ENCODE measurements at places on chromosomes 2 and 18. TPM values are rescaled to one million over a fixed set of nuclear protein-coding genes. Genes with fewer than 3 reads are reported as not detected.
A peak's percentile ranks its signal among the peaks of the same experiment; 100 is the strongest.

Gene C2orf66
- total RNA-seq: not detected

Gene ANKRD53
- not detected for total RNA-seq

Gene LONRF2
- total RNA-seq: 0.35 TPM

Gene TMEM178A
- 9.9 TPM for total RNA-seq

Gene CROCC2
- total RNA-seq: 0.27 TPM

Gene LIMS2
- 7.7 TPM for total RNA-seq

Gene ARHGAP28
- total RNA-seq: 1.1 TPM

Gene IL1B
- 0.53 TPM for total RNA-seq

GRCh38 chr2:132430895-132431294 is 14.3 kb downstream of the GPR39 start:
- no peak for DNase-seq
- H3K4me1 ChIP-seq: no peaks in the 10 kb centered on the region
- no peak overlapping the region for H3K4me3 ChIP-seq
- H3K27ac ChIP-seq: no peak overlapping the region
- H3K36me3 ChIP-seq: peaks cover 4% of the 10 kb centered on the region

- H3K4me1 ChIP-seq: no peaks in the 10 kb centered on the region
- no peaks in the 10 kb centered on the region for H3K36me3 ChIP-seq
- no peak for DNase-seq
- no peaks in the 10 kb centered on the region for H3K27me3 ChIP-seq
Measured at GRCh38 chr18:68150961-68151360, 563.9 kb downstream of the TMX3 start.

GRCh38 chr2:99461828-99462483 is 27.9 kb downstream of the REV1 start:
- no peak overlapping the region for H3K27ac ChIP-seq
- no peak for DNase-seq
- no peak overlapping the region for H3K4me3 ChIP-seq
- H3K36me3 ChIP-seq: peaks cover 65% of the 10 kb centered on the region

DNA sequence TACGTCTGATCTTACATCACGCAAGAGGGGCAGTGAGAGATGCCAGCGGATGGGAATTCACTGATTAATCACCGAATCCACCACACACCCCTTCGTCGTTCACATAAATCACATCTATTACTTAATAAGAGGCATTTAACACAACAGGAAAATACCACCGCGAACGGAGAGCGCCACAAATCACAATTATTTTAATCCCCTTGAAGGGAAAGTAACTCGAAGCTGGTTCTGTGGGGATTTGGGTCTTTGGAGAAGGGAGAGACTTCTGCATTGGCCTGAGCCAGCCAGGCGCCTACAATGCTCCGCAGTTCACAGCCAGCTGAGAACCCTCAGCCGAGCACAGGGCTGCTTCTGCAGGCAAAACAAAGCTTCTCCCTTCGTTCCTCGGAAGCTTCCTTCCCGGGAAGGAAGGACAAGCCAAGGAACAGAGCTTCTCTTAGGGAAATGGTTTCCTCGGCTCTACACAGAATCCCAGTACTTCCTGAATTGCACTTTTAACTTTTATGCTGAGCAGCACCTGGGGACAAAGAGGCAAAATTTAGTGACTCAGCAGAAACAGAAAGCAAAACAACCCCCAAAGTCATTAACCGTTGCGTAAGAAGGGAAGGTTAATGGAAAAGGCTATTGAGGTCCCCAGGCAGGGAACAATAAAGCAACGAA is at the start of gene LRP1B:
Gene LRP1B (minus strand): TSS at position 7 of the 660 bp plus-strand sequence. CDS start 287 bp downstream, outside the sequence.
- H3K4me1 ChIP-seq: no peaks in the 10 kb centered on the region
- H3K4me3 ChIP-seq: peak within 1 kb of the TSS; percentile 51
- no peak within 1 kb of the TSS for H3K27ac ChIP-seq
- H3K36me3 ChIP-seq: no peaks in the 10 kb centered on the region
- H3K27me3 ChIP-seq: no peaks in the 10 kb centered on the region

DNA sequence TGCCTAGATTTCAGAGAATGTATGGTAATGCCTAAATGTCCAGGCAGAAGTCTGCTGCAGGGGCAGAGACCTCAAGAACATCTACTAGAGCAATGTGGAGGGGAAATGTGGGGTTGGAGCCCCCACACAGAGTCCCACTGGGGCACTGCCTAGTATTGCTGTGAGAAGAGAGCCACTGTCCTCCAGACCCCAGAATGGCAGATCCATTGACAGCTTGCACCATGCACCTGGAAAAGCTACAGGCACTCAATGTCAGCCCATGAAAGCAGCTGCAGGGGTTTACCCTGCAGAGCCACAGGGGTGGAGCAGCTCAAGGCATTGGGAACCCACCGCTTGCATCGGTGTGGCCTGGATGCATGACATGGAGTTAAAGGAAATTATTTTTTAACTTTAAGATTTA is 314.1 kb downstream of the CYRIA start:
- no peaks in the 10 kb centered on the region for H3K36me3 ChIP-seq
- no peak for DNase-seq
- H3K4me3 ChIP-seq: no peak overlapping the region
- no peak overlapping the region for H3K27ac ChIP-seq
- no peaks in the 10 kb centered on the region for H3K27me3 ChIP-seq

GRCh38 chr2:203201426-203201825 is 37.4 kb upstream of the CYP20A1 start:
- no peak for DNase-seq
- peaks cover 65% of the 10 kb centered on the region for H3K36me3 ChIP-seq
- no peak overlapping the region for H3K27ac ChIP-seq
- no peaks in the 10 kb centered on the region for H3K27me3 ChIP-seq
- no peak overlapping the region for H3K4me3 ChIP-seq
- no peaks in the 10 kb centered on the region for H3K4me1 ChIP-seq

DNA sequence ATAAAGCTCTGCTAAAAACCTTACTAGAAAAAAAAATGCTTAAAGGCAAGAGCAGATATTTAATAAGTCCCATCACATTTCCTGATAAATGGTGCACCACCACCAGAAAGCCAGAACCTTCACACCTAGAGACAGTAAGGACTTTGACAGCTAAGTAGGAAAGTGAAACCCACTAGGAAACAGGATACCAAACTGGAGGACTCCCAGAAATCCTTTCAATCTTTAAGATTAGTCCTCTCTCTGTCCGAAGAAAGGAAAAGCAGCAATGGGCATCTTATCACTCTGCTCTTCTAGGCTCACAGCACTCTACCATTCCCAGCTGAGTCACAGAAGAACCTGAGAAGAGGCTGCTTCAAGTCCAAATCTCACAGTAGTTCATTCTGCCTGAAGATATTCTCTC is 3.7 kb downstream of the DYM start:
- no peak overlapping the region for H3K27ac ChIP-seq
- no peaks in the 10 kb centered on the region for H3K4me1 ChIP-seq
- H3K36me3 ChIP-seq: no peaks in the 10 kb centered on the region
- no peak overlapping the region for H3K4me3 ChIP-seq
- no peaks in the 10 kb centered on the region for H3K27me3 ChIP-seq

- H3K36me3 ChIP-seq: no peaks in the 10 kb centered on the region
- no peaks in the 10 kb centered on the region for H3K4me1 ChIP-seq
- no peak overlapping the region for H3K27ac ChIP-seq
- no peaks in the 10 kb centered on the region for H3K27me3 ChIP-seq
- no peak overlapping the region for H3K4me3 ChIP-seq
- DNase-seq: no peak
Measured at GRCh38 chr18:23683671-23684070, 5.6 kb upstream of the LAMA3 start.

DNA sequence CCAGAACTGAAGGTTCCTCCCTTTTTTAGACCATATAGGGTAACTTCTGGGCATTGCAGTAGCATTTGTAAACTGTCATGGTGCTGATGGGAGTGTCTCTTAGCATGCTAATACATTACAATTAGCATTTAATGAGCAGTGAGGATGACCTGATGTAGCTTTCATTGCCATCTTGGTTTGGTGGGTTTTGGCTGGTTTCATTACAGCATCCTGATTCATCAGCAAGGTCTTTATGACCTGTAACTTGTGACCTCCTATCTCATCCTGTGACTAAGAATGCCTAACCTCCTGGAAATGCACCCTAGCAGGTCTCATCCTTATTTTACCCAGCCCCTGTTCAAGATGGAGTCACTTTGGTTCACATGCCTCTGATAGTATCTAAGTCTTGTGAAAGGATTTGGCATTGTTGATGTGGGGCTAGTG is 159.0 kb downstream of the TMX3 start:
- no peaks in the 10 kb centered on the region for H3K36me3 ChIP-seq
- H3K4me1 ChIP-seq: no peaks in the 10 kb centered on the region
- no peaks in the 10 kb centered on the region for H3K27me3 ChIP-seq
- H3K27ac ChIP-seq: no peak overlapping the region
- no peak overlapping the region for H3K4me3 ChIP-seq
- no peak for DNase-seq

DNA sequence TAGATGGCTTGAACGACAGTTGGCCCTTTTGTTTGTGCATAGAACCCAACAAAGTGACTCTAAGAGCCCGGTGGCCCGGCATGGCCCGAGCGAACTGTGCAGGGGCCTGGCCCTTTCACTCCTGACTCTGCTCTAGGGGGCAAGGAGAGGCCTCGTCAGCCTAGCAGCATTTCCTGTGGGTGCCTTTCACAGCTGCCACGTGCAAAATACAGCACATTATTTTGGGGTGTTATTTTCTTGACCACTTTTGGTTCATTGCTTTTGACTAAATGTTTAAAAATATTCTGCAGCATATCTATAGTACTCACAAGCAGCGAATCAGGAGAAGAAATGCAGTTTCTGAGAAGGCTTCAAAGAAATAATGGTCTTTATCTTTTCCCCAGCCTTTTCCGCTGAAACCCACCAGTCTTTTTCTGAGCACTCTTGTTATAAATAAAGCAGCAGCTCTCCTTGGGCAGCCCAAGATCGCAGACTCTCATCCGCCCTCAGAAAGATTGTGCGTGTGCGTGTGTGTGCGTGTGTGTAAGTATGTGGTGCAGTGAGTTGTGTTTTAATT is 31.3 kb downstream of the DGKD start:
- peaks cover 11% of the 10 kb centered on the region for H3K36me3 ChIP-seq
- no peak for DNase-seq
- no peak overlapping the region for H3K4me3 ChIP-seq
- H3K27me3 ChIP-seq: no peaks in the 10 kb centered on the region
- peak overlapping the region; percentile 76 for H3K27ac ChIP-seq
- H3K4me1 ChIP-seq: peaks cover 26% of the 10 kb centered on the region

DNA sequence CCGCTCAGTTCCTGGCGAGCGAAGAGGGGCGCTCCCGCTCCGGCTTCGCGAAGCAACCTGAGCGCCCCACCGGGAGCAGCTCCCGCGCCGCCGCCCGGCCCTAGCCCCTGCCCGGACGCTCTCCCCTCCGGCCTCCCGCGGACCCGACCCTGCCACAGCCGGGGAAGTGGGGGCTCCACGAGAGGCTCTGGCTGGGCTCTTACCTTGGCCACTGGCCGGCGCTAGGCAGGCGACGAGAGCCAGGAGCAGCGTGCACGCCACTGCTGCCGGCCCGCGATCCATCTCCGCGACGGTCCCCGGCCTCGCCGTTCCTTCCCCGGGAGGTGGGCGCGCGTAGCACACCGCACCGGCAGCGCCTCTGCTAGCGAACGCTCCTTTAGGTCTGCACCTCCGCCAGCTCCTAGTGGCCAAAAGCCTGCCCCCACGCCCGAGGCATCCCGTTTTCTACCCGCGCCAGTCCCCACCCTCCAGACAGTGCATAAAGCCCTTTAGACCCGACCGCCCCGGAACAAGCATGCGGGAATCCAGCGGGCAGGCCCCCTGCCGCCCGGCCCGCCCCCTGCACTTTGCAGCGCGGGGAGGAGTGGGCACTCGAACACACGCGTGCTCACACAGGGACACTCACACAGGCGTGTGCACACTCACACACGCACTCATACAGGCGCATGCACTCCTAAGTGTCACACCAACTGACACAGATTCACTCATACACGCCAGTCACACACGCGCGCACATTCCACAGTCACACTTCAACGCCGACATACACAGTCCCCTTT is at the start of gene LRP2:
Gene LRP2 (minus strand): TSS at position 417 of the 776 bp plus-strand sequence. CDS start 135 bp downstream, at position 282.
- H3K4me1 ChIP-seq: no peaks in the 10 kb centered on the region
- H3K27ac ChIP-seq: no peak within 1 kb of the TSS
- DNase-seq: no peak
- H3K36me3 ChIP-seq: no peaks in the 10 kb centered on the region

DNA sequence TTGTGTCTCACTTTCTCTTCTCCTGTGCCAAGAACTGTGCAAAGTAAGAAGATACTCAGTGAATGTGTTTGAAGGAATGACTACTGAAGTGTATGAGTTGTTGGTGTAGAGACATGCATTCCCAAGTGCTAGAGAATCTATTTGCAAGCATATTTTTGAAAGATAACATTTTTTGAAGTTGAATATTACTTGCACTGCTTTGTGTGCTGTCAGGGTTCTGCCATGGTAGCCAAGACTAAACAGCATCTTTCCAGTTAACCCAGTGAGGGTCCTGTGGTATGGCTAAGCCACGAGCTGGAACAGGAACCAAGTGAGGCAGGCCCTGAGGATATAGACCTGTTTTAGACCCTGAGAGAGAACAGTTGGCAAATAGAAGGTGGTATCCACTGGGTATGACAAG is 35.2 kb upstream of the EFEMP1 start:
- no peaks in the 10 kb centered on the region for H3K36me3 ChIP-seq
- H3K27me3 ChIP-seq: no peaks in the 10 kb centered on the region

- H3K4me1 ChIP-seq: no peaks in the 10 kb centered on the region
- no peaks in the 10 kb centered on the region for H3K27me3 ChIP-seq
- peak overlapping the region; percentile 46 for H3K4me3 ChIP-seq
- no peaks in the 10 kb centered on the region for H3K36me3 ChIP-seq
- no peak for DNase-seq
- no peak overlapping the region for H3K27ac ChIP-seq
Measured at GRCh38 chr2:196640031-196640548, 575 bp downstream of the CCDC150 start.

- no peak overlapping the region for H3K4me3 ChIP-seq
- no peak for DNase-seq
- H3K27me3 ChIP-seq: no peaks in the 10 kb centered on the region
Measured at GRCh38 chr2:226953206-226953605, 117.4 kb downstream of the RHBDD1 start.

GRCh38 chr2:37944268-37944667 is 19.2 kb downstream of the RMDN2 start:
- no peaks in the 10 kb centered on the region for H3K36me3 ChIP-seq
- no peak overlapping the region for H3K27ac ChIP-seq
- H3K27me3 ChIP-seq: no peaks in the 10 kb centered on the region
- H3K4me1 ChIP-seq: no peaks in the 10 kb centered on the region
- no peak for DNase-seq

GRCh38 chr2:45664635-45665261 is 13.3 kb downstream of the PRKCE start:
- no peaks in the 10 kb centered on the region for H3K36me3 ChIP-seq
- no peak for DNase-seq
- H3K4me3 ChIP-seq: no peak overlapping the region
- H3K27ac ChIP-seq: no peak overlapping the region

- DNase-seq: no peak
- no peak overlapping the region for H3K27ac ChIP-seq
- H3K36me3 ChIP-seq: no peaks in the 10 kb centered on the region
- no peaks in the 10 kb centered on the region for H3K4me1 ChIP-seq
Measured at GRCh38 chr2:16104949-16105668, 164.8 kb downstream of the MYCN start.
